ENCODE measurements at places on chromosomes 4 and X.

GRCh38 chrX:134931550-134931949 is 59.2 kb upstream of the SMIM10 start:
- DNase-seq = no peak

- no peak for DNase-seq
These were observed 131.6 kb downstream of the PDS5A start for GRCh38 chr4:39846120-39846519.

DNA sequence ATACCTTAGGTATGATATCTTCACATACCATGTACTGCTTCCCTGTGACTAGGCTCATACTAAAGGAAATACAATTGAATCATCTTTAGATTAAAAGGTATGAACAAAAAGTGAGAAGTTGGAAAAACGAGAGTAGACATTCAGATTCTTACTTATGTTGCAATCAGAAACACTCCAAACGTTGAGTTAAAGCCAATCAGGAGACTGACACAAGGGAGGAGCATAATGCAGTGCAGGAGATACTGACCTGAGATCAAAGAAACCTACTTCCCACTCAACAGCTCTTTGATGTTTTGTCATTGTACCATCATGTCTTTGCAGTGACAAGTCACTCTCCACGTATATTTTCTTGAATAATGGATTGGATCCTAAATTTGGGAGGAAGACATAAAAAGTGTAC is 8.9 kb upstream of the PCDH18 start:
- no peak for DNase-seq

- DNase-seq = no peak
These were observed 150.6 kb downstream of the POU3F4 start for GRCh38 chrX:83658731-83659130.

DNA sequence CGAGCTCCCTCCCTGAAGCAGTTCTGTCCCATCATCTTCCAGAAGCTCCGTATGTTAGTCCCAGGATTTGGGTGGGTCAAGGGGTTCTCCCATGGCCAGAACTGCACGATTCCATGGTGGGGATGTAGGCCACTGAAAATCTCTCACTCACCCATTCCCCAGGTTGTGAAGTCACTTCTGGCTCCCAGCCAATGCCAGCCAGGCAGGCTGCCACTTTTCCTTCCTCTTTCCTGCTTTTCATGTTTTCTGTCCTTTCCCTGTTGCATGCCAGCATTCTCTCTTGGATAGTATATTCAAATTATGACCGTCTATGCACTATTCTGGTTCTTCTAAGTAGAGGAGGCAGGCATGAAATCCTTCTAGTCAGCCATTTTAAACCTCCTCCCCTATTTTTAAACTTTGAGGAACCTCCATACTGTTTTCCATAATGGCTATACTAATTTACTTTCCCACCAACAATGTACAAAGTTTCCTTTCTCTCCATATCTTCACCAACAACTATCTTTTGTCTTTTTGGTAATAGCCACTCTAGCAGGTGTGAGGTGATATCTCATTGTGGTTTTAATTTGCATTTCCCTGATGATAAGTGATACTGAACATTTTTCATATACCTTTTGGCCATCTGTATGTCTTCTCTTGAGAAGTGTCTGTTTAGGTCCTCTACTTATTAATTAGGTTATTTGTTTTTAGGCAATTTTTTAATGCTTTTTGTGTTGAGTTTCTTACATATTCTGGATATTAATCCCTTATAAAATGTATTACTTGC is 182.1 kb upstream of the TET2 start:
- DNase-seq = no peak

DNA sequence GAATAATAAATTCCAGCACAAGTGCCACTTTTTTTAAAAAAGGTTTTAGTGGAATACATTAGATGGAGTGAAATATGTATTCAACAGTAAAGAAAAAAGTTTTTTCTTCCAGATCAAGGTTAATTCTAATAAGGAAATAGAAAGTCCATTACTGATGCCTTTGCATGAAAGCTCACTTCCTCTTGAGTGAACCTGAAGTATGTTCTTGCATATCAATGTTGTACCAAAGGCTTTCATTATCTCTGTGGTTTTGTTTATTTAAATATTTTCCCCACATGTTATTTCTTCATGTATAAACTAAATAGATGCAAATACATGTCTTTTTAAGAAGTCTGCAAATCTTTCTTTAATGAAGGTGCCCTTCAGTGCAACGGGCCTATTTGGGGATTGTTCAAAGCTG is 307.9 kb downstream of the C4orf33 start:
- DNase-seq = no peak

DNA sequence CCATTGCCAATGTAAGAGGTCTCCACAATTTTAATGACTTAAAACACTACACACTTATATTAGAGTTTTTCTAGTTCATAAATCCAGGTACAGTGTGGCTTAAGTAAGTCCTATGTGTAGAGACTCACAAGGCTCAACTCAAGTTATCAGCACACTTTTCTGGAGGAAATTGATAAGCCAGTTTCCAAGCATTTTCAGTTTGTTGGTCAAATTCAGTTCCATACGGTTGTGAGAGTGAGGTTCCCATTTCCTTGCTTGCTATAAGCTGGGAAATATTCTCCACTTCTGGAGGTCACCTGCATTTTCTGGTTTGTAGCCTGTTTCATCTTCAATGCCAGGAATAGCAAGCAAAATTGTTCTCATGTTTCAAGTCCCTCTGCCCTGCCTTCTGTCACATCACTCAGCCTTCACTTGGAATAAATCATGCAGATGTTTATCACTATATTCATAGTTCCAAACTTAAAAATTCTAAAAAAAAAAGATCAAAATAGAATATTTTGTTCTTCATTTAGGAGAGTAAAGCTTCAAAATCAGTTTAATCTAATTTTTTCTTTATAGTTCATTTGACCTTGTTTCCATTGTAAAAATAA is 1137.5 kb upstream of the INTU start:
- DNase-seq = no peak

DNA sequence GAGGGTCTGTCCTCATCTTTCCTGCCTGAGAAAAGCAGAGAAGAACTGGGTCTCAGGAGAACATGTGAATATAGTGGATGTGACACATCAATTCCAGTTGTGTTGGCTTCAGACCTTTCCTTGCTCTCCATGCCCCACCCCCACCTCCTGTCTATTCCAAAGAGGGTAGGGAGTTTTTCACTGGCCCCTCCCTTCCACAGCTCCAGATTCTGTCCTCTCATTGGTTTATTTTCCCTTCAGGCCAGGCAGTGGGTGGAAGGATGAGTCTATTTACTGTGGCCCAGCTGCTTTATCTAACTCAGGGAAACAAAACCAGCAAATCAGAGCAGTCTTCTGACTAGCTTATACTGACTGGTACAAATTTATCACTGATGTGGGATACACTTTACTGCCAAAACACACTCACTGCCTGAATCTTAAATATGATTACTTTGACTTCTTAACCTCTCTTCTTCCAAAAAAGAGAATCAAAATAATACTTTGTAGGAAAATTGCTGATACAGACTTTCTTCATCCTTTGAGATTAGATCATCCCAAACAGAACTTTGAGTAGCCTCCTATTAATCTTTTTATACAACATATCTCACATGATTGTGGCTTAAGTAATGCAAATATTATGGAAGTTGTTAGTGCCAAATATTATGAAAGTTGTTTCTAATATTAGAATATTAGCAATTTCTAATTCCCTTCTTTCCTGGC is 221.2 kb downstream of the MID1 start:
- DNase-seq = no peak

DNA sequence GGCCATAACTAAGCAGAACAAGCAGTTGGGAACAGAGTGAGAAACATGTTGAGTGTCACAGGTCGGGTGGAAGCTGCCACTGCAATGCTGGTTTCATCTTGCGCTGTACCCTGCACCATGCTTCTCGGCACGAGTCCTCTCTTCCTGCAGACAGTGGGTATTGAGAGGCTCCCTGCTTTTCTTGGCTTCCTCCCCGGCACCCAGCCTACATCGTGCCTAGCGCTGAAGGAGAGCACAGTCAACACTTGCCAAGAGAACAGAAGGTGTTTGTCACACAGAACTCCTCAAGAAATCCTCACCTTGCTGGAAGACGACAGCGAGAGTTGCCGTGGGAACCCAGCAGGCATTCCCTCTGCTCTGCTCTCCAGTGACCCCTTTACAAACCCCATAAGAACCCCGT is 53.6 kb downstream of the EVC2 start:
- DNase-seq = no peak

- DNase-seq = no peak
These were observed 62.4 kb downstream of the TMEM165 start for GRCh38 chr4:55458164-55458563.

GRCh38 chr4:133186845-133187244 is 37.8 kb downstream of the PCDH10 start:
- no peak for DNase-seq

GRCh38 chrX:151153086-151153485 is 23.3 kb upstream of the GPR50 start:
- DNase-seq = no peak

DNA sequence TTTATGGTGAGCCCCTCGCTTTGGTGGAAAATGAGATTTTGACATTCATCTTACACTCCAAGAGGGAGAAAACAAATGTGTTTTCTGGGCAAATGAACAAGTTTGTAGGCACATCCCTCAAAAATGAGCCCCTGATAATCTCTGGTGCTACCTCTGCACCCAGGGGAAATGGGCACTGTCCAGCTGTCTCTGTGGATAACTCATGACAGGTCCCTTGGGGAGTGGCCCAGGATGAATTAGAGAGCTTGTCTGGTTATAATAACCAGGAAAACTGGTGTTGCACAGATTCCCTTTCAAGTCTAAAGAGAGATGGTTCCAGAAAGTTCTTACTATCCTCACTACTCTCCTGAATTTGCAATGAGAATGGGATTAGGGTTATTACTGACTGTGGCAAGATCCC is 7.5 kb downstream of the RASL11B start:
- no peak for DNase-seq

- no peak for DNase-seq
These were observed 7.4 kb downstream of the APOO start for GRCh38 chrX:23900220-23900797.

GRCh38 chr4:6123976-6124375 is 76.4 kb downstream of the JAKMIP1 start:
- DNase-seq = no peak

DNA sequence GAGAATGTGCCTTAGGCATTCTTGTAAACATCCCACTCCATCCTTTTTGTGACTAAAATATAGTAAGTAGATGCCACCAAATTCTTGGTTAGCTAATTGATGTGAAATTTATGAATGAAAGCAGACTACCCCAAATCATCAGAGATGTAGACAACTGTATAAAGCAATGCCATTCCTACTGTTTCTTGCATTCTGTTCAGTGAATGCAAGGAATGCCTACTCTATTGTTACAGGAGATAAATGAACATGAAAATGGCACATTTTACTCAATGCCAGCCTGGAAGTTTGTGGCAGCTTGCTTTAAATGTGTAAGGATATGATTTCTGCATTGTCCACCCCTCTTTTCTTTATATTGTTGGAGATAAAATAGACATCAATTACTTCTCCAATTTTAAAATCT is 317.9 kb downstream of the LDB2 start:
- no peak for DNase-seq

DNA sequence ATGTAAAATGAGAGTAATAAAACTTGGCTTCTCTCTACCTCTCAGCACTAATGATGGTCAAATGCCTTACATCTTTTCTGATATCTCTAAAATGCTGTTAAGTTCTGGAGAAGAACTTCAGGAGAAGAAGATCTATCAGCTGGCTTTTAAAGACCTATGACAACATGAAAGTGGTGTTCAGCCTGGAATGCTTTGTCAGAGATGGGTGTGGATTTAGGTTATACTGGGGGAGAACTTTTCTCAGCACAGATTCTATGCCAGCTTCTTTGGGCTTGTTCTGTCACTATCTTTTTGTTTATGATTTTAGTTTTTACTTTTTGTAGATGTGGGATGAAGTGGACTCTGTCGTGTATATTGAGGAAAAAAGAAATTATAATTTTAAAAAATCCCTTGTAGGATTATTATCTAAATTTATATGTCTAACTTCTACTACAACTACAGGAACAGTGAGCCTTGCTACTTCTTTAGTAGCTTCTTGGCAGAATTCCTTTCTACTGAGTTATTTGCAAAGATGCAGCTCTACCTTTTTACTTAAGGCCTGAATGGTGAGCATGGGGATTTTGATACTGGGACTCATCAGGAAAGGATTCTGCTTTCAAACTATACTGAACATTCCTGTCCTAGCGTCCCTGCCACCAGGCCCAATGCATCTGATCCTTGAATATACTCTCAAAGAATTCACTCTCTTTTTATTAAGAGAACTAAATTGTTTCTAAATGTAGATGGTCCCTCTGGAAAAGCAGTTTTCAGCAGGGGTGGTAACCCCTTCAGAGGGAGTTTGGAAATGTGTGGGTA is 19.6 kb downstream of the CYP2U1 start:
- DNase-seq = no peak

- no peak for DNase-seq
These were observed 82.6 kb downstream of the MTMR1 start for GRCh38 chrX:150775569-150776350.

DNA sequence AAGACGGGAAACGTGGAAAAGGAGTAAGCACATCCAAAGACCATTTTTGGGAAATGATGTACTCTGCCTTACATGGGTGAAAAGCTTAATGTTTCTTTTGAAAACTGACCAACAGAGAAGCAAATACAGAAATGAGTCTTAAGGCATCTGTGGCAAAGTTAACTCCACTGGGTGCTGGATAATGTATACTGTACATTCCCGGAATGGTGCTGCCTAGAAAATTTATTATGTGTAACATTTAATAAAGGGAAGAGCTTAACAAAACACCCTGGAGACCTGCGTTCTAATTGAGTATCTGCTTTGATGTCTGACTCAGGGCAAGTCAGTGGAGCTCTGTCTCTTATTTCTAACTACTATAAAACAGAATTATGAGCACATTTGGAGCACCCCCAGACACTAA is 230.2 kb downstream of the MID1 start:
- DNase-seq = no peak

DNA sequence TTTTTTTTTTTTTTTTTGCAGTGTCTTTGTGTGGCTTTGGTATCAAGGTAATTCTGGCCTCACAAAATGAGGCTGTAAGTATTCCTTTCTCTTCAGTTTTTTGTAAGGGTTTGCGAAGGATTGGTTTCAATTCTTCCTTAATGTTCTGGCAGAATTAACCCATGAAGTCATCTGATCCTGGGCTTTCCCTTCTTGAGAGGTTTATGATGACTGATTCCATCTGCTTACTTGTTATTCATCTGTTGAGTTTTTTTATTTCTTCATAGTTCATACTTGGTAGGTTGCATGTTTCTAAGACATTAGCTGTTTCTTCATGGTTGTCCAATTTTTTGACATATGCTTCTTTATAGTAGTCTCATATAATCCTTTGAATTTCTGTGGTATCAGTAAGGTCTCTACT is 181.4 kb upstream of the PDE5A start:
- DNase-seq = no peak

DNA sequence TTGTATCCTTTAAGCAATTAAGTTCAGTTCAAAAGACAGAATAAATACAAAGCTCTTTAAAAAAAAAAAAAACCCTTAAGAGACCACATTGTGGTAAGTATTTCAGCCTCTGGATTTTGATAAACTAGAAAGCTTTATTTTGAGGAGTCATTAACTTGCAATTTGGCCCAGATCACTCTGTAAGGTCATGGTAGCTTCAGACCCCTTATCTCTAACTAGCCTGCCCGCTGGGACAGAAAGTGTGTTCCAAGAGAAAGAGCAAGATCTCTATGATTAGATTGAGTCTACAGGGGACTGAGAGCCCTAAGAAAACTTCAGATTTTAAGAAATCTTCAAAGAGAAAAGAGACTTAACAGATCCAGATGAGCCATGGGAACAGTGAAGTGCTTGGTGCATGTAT is 45.6 kb downstream of the GALNT7 start:
- DNase-seq = no peak

- no peak for DNase-seq
These were observed 36.8 kb upstream of the CASK start for GRCh38 chrX:41960142-41960541.

GRCh38 chr4:1055721-1056590 is 44.5 kb downstream of the FGFRL1 start:
- peak; percentile 91 for DNase-seq

All from stimulated activated naive CD4-positive, alpha-beta T cell (primary cell).